ENCODE measurements at places on chromosomes 6 and 20.

- no peak for DNase-seq
These were observed 16.2 kb downstream of the LATS1 start for GRCh38 chr6:149701714-149702113.

DNA sequence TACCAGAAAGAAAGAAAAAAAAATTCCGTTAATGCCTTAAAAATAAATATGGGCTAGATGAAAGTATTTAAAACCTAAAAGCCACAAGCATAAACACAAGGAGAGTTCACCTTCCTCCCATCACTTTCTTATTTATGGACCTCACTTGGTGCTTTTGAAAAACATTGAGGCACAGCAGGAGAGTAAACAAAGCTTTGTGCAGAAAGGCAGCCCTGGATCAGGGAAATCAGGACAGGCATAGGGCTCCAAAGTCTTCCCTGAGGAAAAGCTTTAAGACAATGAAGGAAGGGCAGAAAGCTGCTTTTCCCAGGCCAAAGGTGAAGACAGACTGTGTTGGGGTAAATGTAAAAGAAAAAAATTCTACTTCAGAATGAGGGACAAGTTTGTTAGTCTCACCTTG lies 207.9 kb downstream of the CLVS2 start:
- DNase-seq, result no peak

- no peak for DNase-seq
These were observed 20.3 kb upstream of the SPDEF start for GRCh38 chr6:34576286-34576955.

DNA sequence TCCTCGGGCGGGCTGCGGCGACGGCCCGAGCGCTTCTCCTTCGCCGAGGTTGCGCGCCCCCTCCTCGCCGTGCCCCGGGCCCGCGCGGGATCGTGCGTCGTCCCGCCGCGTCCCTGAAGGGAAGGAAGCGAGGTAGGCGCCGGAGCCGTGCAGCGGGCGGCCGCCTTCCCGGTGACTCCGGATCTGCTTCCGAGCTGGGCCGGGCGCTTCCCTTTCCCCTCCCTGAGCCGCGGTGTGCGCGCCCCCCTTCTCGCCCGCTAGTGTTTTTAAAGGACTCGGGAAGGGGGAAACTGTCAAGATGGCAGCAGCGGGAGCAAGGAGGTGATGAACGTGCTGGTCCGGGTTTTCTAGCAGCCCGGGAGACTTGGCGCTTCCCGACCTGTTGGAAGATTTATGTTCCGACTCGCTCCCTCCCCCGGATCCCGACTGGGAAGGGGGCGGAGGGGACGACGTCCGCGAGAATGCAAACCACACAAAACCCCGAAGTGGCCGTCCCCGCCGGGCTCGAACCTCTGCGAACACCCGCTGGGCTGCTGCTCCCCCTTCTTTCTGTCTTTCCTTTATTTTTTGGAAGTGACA lies 744 bp upstream of the FOXO3 start:
- no peak for DNase-seq

DNA sequence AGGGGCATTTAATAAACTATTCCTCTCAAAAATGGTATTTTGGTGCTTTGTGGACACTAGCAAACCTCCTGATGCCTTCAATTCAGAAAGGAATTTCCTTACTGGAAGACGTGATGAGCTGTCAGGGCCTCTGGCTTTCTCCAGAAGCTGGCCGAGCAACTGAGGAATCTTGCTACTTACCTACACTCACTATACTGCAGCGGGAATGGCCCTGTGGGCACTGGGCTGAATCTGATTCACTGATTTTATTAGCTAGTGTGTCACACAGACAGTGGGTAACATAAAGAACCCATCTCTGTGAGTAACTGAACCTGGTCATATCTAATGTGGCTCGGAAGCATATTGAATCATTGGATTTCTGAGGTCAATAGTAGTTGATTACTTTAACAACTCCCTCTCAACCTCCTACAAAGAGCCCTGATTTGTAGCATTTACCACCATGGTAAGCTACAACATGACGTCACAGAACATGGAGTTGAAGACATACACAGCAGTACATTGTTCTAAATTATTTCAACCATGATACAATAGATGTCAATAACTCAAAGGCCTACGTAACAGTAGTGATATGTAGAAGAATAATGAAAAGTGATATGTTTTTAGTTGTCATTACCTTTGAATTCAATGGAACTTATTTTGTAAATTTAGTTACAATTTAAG lies 232.1 kb downstream of the SYNE1 start:
- no peak for DNase-seq

DNA sequence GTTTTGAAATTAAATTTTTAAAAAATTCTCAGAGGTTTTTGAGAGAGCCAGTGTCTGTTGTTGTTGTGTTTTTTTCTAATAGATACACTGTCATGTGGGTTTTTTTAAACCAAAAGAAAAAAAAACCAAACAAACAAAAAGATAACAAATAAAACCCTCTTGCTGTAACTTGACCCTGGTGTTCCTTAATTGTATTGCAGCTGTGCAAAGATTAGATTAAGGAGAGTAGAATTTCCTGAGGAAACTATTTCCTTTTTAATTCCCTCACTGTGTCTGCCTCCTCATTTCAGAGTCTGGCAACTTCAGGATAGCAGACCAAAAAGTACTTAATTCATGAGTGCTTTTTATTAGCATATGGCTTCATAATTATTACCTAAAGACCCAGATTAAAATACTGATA lies 281.9 kb downstream of the EPM2A start:
- DNase-seq, result no peak

- no peak for DNase-seq
These were observed 1040.6 kb upstream of the CITED2 start for GRCh38 chr6:140414966-140415620.

DNA sequence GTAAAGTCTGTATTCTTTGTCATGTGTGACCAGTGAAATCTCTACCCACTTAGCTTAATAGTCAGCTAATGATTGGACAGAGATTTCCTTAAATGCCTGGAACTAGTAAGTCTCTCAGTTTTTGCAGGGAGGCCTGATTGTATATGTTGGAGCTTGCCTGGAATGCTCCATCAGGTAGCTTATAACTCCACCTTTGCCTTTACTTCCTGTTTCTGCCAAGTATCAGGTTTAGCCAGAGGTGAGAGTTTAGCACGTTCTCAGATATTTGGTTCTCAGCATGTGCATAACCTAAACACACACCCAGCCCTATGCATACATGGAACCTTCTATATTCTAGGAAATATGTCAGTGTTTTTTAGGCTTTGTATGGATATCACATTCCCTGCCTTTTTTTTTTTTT lies 435.3 kb downstream of the CDKAL1 start:
- DNase-seq, result no peak

- no peak for DNase-seq
These were observed 134.7 kb downstream of the RCAN2 start for GRCh38 chr6:46356543-46356942.

DNA sequence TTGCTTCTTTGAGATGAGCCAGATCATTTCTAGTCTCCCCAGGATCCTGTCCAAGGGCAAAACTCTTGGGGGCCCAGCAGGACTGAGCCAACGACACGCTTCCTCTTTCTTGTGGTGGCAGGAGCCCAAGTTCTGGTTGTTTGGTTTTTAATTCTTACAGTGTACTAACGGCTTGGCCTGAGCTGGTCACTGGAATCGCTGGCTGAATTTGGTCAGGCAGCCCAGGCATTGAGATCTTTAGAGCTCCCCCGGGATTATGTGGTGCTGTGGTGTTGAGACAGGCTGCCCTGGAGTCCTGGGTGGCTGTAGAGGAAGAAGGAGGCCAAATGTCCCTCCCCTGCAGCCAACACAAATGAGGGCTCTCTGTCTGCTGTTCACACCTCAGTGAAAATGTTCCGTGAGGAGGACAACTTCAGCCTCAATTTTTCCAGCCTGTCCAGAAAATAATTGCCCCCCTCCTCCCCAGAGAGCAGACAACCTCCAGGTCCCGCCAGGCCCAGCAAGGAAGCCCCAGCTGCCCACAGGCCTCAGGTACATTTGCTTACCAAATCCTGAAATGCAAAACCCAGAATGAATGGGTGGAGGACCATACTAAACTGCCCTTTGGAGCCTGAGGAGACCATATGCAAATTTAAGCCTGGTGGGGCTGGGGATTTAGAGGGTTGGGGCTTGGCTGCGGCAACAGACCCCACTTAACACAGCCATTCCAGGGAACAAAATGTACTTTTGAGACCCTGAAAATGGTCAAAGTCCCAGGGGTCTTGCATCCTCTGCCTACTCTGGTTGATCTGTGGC lies 23.6 kb downstream of the BNIP5 start:
- no peak for DNase-seq

DNA sequence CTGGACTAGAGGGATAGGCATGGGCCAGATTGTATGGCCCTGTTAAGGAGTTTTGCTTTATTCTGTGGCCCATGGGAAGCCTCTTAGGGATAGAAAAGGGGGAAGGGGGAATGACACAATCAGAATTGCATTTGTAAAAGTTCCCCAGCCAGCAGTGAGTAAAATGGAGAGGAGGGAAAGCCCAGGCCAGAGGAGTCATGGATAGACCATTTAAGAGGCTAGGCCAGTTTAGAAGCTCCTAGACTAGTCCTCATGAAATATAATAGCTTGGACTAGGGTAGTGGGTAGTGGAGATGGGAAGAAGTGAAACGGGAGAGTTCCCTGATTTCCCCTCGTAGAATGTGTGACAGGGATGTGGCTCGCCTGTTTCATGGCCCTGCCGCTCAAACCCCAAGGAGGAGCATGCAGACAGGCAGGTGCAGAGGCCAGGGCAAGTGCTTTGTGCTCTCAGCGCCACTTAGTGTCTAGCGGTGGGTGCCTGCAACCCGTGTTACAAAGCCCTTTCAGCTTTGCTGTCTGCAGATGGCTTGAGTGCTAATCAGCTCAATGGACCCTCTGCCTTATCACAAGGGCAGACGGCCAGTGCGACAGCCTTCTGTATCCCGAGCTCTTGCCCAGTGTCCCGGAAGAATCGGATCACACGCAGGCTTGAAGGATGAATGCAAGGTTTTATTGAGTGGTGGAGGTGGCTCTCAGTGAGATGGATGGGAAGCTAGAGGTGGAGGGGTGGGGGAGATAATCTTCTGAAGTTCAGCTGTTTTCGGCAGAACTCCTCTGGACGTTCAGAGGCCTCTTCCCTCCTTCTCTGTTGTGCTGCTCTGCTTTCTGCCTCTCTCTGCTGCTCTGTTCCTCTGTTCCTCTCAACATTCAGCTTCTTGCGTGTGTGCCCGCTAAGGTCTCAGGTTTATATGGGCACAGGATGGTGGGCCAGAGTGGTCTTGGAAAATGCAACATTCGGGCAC lies 141.1 kb downstream of the CEP57L1 start:
- DNase-seq, result no peak

GRCh38 chr20:23350196-23350903 lies at the start of gene NXT1:
Gene NXT1 (plus strand): TSS chr20:23350791. CDS start chr20:23354042, 3,251 bp downstream.
- peak; percentile 96 for DNase-seq

DNA sequence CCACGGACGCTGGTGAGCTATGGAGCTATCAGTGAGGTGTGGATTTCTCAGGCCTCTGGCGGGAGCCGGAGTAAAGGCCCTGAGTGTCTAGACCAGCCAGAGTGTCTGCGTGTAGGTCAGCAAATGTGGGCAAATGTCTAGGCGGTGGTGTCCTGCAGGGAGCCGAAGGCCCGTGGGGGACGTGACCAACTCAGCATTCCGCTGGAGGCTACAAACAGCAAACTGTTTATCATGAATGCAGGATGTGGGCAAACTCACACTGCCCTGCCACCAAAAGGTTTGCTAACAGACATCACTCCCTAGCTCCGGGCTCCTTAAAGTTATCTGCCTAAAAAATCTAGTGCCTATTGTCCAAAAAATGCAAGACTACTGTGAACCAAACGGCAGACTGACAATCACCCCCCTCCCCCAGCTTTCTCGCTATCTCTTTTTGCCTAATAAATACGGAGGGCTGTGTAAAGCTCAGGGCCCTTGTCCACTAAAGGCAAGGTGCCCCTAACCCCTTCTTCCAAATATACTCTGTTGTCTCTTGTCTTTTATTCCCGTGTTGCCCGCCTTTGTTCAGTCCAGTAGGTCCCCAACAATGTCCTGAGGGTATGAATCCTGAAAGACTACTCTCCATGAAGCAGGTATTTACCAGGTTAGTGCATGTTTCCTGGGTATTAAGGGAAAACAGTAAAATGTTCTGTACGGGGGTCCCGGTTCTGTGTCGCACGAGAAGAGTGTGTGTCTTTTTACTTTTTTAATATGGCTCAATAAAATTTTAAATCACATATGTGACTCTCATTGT lies 29.0 kb upstream of the AFDN start:
- no peak for DNase-seq

GRCh38 chr20:7841291-7841970 lies 98.8 kb downstream of the HAO1 start:
- no peak for DNase-seq

DNA sequence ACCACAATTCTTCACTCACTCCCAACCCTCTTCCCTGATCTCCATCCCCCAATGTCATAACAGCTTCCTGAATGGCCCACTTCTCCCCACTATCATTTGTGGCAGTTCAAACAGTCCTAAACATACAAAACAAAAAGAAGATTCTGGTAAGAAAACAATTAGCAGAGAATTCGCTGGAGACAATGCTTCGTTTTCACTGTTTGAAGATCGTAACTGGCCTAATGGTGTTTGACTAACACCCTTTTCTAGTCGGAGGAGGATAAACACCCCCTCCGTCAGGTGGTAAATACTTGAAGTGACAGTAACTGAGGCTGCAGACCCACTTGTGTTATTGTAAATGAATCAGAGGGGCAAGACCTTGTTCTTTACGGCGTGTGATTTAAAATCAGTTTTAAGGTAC lies 3.8 kb downstream of the EYA2 start:
- no peak for DNase-seq

DNA sequence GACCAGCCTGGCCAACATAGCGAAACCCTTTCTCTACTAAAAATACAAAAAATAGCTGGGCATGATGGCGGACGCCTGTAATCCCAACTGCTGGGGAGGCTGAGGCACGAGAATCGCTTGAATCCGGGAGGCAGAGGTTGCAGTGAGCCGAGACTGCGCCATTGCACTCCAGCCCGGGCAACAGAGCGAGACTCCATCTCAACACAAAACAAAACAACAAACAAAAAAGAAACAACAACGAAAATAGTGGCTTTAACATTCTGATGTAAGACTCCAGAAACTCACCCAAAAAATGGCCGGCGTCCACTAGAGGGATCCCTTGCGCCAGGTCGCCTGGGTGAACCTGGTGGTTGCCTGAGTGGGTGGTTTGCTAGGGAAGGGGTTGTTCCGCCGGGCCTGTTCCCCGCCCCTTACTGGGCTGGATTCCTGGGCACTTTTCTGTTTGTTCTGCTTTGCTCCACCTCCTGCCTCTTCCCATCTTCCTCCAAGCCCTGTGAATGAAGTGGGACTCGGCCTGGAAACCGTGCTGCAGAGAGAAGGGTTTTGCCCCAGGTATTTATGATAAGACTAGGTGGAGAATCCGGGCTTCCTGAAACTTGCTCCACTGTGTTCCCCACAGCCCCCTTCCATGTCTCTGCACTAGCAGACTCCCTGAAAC lies 1.5 kb downstream of the PABPC1L start:
- DNase-seq, result no peak

All from activated CD4-positive, alpha-beta T cell treated with anti-CD3 and anti-CD28 coated beads, Interleukin-2, amount 50 U/mL, for 24 hours (primary cell).